ENCODE measurements at places on chromosomes 13 and 19.

DNA sequence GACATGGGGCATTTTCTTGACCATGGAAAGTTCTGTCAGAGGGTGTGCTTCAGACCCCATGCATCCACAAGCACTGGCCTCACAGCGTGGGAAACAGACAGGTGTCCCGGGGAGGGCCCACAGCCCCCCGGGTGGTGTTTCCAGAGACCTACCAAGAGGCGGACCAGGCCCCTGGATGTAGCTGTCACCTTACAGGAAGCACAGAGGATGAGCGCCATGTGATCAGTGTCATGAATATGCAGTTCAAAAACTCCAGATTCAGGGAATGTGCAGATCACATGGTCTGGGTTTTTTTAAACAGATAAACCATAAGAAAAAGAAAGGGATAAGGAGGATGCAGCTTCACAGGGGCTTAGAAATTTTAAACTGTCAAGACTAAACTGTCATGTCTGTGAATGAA, 61.0 kb upstream of the SPATA13 start:
- DNase-seq, result no peak

GRCh38 chr13:46035066-46035465, 17.5 kb downstream of the ZC3H13 start:
- no peak for DNase-seq

DNA sequence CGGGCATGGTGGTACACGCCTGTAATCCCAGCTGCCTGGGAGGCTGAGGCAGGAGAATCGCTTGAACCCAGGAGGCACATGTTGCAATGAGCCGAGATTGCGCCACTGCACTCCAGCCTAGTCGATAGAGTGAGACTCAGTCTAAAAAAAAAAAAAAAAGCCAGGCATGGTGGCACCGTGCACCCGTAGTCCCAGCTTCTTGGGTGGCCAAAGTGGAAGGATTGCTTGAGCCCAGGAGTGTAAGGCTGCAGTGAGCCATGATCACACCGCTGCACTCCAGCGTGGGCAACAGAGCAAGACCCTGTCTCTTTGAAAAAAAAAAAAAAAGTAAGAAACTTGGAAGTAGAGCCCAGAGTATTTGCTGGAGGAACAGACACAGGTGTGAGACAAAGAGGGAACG, 27.7 kb downstream of the CCDC8 start:
- no peak for DNase-seq

- peak; percentile 21 for DNase-seq
Measured at GRCh38 chr13:59801107-59801880, 362.4 kb downstream of the DIAPH3 start.

DNA sequence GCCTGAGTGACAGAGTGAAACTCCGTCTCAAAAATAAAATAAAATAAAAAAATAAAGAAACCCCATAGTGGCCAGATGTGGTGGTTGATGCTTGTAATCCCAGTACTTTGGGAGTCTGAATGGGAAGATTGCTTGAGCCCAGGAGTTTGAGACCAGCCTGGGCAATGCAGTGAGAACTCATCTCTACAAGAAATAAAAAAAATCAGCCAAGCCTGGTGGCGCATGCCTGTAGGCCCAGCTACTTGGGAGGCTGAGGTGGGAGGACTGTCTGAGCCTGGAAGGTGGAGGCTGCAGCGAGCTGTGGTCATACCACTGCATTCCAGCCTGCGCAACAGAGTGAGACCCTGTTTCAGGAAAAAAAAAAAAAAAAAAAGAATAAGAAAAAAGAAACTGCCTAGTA, 53.8 kb downstream of the ZNF627 start:
- no peak for DNase-seq

DNA sequence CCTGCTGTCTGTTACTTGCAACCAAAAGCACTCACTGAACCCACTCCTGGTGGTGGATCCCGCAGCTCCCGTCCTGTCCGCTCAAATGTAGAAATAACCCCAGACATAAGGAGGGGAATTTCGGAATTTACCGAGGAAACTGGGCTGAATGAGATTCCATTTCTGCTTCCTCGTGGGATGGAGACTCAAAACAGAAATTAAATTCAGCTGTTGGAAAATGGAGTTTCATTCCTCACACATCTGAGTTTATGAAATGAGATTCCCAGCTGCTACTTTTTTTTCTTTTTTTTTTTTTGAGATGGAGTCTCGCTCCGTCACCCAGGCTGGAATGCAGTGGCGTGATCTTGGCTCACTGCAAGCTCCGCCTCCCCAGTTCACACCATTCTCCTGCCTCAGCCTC, 44.3 kb downstream of the COLGALT1 start:
- no peak for DNase-seq

Data from AML-193 (cell line).